HuH-7.5 (cell line): ENCODE measurements at places on chromosomes 12 and 14.

DNA sequence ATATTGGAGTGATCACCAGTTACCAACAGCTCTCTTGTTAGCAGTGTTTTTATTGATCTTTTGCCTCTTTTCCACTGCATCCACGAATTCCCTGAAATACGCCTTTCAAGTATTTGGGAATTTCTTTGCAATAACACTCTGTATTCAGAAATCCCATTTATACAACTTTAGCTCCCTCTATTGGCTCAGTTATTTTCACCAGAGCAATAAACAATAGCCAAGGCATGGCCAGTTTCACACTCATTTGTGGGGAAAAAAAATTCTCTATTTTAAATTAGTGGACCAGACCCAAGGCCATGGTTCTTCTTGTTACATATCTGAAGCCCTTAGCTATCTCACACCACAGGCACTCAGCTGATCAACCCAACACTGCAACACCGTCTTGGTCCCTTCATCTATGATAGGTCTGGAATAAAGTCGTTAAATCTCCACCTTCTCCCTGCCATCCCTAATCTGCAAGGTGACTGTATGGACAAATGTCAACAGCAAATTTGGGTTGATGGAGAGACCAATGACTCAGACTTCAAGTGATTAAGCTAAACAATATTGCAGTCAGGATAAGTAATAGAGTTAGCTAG is 92.4 kb upstream of the TMEM260 start:
- no peak for DNase-seq

DNA sequence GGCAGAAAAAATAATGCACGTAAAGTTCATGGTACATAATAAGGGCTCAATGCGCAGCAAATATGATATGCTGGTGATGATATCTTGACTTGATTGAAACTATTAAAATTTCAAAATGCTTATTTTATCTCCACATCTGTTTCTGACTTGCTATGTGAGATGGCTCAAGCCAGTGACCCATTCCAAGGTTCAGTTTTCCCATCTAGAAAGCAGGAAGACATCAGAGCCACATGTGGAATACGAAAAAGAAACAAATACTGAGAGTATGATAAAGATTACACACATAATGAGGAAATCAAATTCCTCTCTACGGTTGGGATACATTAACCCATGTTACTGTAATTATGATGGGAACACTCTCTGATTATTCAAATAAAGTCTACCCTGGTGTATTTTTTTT is 24.0 kb upstream of the TSPAN11 start:
- no peak for DNase-seq

GRCh38 chr12:97639702-97640101 is 177.1 kb downstream of the RMST start:
- no peak for DNase-seq

DNA sequence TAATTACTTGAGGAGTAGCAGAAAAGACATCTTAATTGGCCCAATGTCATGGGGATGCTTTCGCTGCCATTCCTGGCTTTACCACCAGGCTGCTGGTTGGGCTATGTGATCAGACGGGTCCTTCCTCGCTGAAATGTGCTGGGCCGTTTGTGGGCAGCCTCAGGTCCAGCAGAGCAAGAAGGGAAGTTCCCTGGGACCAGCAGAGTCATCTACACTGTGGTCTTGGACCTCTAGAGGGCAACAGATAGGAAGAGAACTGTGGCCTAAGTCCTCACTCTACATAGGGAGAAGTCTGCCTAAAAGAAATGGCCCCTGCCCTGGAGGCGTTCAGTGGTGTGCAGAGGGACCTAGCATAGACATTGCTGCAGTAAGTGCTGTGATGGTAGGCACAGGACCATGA is 10.9 kb downstream of the EVL start:
- DNase-seq = no peak

DNA sequence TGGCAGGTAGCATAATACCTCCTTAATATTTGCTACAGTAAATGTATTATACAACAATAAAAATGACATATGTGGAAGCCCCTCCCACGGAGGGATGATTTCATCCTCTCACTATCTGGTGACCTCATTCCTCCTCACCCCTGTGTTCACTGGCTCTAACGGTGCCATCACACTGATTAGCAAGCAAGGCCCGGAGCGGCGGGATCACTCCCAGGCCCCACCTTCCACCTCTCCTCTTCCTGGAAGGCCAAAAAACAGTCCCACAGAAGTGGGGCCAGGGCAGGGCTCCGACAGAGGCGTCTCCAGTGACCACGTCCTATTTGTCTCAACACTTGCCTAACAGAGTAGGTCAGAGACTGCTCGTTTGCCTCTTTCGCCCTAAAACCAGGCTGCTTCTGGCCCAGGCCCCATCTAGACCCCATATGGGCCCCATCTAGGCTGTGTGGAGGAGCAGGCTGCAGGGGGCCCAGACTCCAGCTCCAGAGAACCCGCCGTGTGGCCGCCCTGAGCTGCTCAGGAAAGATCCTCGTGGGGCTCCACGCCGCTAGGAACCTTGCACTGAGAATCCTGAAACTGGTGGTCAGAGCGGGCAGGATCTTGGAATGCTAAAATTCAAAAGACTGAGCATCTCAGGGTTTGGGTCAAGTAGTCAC is 3.7 kb downstream of the SELPLG start:
- no peak for DNase-seq

DNA sequence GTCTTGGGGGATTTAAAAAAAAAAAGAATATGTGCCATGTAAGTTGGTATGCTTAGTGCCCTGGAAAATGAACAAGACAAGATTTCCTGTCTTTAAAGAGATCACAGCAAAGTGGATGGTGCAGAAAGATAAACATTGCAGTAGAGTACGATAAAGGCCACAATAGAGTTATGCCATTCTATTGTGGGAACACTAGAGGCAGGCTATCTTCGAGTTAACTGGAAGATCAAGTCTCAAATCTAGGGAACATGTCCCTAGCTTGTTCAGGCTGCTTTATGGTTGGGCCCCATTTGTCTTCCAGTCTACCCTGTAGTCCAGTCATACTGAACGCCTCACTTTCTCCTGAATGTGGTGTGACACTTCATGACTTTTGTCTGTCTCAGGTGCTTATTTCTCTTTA is 18.7 kb upstream of the CCT2 start:
- no peak for DNase-seq

DNA sequence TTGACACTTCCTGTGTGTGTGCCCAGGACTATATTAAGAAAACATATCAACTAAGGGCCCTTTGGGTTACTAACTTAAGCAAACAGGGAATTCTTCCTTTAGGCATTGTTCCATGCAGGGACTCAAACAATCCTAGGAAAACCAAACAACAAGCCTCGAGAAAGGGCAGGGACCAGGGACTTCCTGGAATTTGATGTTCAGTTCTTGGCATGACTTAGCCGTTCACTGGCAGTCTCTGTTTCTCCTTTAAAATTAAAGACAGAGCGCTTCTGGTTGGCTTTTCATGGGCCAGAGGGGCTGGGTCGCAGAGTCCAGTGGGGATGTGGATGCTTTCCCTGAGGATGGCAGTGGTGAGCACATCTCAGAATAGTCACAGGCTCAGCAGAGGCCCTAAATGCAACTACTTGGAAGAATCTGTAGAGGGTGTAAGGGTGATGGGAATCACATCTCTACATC is 35.2 kb downstream of the RNFT2 start:
- DNase-seq = peak; percentile 12
